ENCODE measurements at places on chromosomes 7 and 10. TPM values are rescaled to one million over a fixed set of nuclear protein-coding genes. Genes with fewer than 3 reads are reported as not detected.

GRCh38 chr7:139655305-139655704 lies 122.5 kb downstream of the HIPK2 start:
- ATAC-seq = no peak

GRCh38 chr7:71835056-71835455 lies 577.1 kb downstream of the CALN1 start:
- no peak for ATAC-seq

- no peak for ATAC-seq
Observed at GRCh38 chr7:108454317-108454673, 1.9 kb downstream of the NRCAM start.

DNA sequence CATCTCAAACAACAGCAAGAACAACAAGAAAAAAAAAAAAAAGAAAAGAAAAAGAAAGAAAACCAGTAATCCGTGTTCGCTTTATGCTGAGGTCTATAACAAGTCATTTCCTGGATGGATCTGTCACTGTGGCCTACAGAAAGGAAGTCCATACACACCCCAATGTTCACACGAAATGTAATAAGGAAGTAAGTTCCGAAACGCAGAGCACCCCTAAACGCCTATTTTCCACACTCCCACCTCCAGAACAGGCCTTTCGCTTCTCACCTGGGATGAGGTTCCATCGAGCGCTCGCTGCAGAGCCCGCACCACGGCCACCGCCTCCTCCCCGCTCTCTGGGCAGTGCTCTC lies 735 bp downstream of the ZNF394 start:
- peak; percentile 61 for ATAC-seq

GRCh38 chr7:95517870-95518269 lies 32.1 kb downstream of the ASB4 start:
- ATAC-seq = no peak

DNA sequence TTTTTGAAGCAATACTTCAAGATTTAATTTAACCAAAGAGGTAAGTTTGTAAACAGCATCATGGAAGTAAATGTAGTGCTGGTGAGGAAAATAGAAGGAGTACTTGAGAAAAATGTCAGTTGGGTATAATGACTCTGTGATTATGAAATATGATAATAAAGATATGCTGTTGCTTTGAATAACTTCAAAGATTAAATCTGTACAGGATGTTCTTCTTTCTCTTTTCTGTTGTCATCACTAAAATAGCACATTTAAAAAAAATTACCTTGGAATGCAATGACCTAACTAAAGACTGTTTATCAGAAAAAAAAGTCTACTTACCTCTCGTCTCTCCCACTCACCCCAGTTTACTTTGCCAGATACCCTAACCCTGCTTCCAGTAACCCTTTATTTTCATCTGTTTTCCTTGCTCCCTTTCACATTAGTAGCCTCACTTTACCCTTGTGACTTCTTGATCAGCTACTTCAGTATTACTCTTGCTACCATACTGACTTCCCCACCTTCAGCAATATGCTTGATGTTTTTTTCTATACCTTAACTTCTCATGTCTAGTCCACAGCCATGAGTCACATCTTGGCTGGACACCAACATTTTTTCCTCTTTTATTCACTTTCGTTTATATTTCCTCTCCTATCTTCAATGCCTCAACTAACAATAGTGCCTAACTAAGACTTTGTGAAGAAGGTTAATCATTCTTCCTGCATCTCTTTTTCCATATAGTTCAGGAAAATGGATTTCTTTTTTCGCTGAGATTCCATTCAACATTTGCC lies 29.7 kb upstream of the TAS2R16 start:
- ATAC-seq = no peak

DNA sequence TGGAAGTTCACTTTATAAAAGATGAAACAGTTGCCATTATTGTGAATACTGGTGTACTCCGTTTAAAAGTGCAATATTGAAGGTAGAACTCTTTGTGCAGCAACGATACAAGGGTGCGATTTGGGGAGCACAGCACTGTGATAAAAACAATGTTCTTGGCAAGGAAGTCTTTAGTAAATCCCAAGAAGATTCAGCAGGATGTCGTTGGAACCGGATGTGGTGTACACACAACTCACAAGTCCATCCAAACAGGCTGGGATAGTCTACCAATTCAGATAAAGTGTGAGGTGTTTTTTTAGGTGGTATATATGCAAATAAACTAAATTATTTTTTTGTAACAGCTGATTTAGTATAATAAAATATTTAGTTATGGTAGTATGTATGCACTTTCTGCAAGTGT lies 46.7 kb downstream of the ZNF777 start:
- no peak for ATAC-seq

DNA sequence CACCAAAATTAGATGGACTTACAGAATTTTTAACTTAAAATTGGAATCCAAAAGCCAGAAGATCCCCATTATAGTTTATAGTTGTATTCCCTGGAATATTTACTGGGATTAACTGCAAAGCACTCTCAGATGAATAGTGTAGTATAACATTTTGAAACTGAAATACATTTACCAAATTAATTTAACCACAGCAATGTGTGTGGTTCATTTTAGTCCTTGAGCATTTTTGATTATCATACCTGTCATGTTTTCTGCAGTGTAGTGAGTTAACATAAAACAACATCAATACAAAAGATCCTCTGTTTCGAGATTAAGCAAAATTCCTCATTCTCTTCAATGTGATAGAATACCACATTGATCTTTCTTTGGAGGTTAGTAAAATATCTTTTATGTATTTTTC lies 3.7 kb downstream of the VIM start:
- no peak for ATAC-seq

GRCh38 chr10:88181902-88182600 lies 318.6 kb downstream of the PTEN start:
- no peak for ATAC-seq

- peak; percentile 83 for ATAC-seq
Observed at GRCh38 chr10:79264942-79265341, 82.3 kb upstream of the PPIF start.

DNA sequence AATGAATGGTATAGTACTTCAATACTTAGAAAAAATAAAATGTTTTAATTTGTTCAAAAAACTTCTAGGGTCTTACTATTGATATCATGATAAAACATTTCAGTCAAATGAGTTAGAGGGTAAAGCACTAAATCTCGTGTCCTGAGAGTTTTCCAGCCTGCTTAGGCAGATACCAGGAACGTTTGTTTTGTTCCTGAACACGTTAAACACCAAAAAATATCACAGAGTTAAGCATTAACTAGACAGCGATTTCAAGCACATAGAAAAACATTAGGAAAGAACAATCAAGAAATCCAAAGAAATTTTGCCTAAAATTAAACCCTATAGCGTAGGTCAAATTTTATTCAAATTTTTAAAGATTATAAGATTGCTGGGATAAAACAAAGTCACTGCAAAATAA lies 204.6 kb upstream of the AGR3 start:
- no peak for ATAC-seq

DNA sequence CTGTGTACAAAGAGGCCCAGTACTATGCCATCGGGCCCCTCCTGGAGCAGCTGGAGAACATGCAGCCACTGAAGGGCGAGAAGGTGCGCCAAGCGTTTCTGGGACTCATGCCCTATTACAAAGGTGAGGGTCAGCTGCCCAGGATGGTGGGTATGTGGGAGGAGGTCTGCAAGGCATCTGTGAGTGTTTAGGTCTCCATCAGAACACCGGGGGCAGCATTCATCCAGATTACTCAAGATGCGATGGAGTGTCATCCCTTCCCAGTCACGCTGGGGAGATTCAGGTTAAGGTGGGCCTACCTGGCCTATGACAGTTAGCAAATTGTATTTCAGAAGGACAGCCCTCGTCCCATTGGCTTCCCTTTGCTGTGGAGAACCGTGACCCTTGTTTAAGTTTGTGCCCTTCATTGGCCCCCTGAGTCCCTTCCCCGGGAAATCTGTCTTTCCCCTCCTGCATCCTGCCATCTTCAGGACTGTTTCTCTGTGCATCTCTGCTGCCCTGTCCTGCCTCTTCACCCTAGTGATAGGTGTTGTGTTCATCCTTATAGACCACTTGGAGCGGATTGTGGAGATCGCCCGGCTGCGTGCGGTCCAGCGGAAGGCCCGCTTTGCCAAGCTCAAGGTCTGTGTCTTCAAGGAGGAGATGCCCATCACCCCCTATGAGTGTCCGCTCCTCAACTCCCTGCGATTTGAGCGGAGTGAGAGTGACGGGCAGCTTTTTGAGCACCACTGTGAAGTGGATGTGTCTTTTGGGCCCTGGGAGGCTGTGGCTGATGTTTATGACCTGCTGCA lies 9.8 kb downstream of the KCTD7 start:
- no peak for ATAC-seq

- no peak for ATAC-seq
Observed at GRCh38 chr7:828793-829561, 3.3 kb upstream of the SUN1 start.

DNA sequence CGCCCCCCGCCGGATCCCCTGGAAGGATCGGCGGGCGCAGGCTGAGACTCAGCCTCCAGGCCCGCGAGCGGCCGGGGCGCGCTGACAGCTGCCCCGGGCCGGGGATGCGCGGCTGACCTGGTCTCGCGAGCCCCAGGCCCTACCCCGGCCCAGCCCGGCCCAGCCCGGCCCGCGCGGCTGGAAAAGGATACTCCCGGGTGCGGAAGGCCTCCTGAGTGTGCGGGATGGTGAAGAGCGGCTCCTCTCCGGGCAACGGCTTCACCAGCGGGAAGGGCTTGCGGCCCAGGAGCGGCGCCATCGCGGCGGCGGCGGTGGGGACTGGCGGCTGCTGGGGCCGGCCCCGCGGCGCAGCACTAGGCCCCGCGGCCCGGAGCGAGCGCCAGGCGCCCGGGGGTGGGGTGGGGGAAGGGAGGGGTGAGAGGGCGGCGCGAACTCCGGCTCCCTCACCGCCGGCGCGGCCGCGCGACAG lies 423 bp downstream of the BAZ1B start:
- peak; percentile 71 for ATAC-seq

DNA sequence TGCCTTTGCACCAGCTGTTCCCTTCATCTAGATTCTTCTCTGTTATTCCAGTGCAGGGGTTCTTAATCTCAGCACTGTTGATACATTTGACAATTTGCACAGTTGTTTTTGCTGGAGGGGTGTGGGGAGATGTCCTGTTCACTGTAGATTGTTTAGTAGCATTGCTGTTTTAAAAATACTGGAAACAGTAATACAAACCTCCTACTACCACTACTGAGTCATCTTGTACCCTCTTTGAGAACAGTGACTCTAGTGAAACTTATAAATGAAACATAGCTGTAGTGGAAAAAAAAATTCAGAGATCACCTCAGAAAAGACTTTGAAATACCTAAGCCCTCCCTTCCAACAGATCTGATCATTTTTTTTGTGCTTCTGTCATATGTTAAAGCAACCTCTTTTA lies 154.8 kb upstream of the TMEM196 start:
- no peak for ATAC-seq

DNA sequence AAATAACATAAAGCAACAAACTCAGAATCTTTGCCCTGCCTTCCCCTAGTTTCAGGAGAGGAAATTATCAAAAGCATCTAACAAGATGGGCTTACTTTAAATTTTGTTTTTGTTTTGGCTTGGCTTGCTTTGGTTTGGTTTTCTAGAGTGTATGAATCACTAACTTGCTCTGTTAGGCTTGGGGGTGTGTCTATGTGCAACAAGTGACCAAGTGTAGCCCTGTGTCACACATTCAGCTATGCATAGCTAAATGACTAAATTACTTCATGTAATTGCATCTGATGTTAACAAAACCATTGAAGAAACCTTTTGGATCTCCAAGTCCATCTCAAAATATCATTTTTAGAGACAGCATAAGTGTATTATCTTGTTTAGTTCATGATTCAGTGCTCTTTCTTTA lies 251.0 kb downstream of the TFEC start:
- ATAC-seq = peak; percentile 59

DNA sequence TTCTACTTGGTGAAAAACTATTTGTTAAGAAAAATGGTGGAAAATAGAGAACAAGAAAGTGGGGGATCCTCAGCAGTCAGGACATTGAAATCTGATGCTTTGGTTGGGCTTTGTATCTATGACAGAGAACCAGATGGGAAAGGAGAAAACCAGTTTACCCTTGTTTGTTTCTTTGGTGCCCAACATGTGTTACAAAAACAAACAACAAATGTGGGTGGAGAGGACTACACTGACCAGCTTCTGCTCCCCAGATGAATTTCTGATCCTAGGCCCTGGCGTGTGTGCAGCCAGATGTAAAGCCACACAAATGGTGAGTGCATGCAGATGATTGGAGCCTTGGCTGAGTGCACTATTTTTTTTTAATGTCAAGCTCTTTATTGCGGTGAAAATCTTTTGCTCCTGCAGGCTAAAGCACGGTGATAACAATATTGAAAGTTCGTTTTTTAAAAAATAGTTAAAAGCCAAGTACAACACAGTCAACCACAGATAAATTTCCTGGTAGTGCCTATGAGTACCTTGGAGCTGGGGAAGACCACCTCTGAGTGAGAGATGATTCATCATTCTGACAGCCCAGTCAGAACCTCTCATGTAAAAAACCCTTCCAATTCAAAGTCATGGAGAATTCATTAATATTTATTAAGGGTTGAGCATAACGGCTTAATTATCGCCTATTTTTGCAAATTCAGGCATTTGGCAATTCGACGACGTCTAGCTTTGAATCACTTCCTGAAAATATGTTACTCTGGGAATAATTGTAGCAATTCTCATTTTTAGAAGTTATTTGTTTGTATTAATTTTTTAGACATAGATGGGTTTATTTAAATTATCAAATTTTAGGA lies 163.7 kb downstream of the AGMO start:
- no peak for ATAC-seq

DNA sequence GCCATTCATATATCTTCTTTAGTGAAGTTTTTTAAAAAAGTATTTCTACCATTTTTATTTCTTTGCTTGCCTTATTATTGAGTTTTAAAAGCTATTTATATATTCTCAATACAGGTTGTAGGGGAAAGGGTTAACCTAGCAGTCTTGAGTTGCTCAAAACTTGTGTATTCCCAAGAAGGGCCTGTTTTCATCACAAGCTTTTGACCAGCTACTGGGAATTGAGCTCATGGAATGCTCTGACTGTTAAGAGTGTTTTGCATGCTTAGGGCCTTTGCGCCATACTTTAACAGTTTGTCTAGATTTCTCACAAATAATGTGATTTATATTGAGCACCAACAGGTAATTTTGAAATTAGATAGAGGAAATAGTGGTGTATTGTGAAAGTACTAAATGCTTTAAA lies 72.0 kb upstream of the CALCR start:
- no peak for ATAC-seq

GRCh38 chr10:114632869-114633715 lies 25.0 kb downstream of the ABLIM1 start:
- ATAC-seq = peak; percentile 63

DNA sequence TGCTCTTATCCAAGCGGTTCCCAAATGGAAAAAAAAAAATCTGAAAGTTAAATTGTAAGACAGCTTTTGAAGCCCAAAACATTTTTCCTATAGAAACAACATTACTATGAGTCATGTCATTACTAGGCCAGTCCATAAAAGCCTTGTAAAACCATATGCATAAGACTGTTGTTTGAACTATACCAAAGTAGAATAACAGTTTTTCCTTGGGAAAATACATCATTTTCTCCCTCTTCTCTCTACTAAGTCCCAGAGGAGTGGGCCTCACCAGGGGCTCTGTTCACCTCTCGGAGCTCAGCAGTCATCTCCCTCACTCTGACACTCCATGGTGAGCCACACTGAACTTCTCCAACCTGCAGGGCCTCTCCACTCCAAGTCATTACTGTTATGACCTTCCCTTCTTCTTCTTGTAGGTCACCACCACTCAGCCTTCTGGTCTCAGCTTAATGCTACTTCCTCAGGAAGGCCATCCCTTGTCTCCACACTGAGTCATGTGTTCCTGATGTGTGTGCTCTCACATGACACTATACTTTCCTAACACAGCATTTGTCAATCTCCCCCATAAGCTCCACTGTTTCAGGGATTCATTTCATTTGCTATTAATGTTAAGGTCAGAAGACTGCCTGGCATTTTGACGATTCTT lies 32.5 kb downstream of the ZNF438 start:
- ATAC-seq = peak; percentile 48

The CUZD1 gene
- total RNA-seq = 0.24 TPM

The DENND2A gene
- total RNA-seq = 1.0 TPM

The GCC1 gene
- 11.0 TPM for total RNA-seq

The TDRD1 gene
- not detected for total RNA-seq

Measured in esophagus mucosa (tissue), 1 donor.